ENCODE measurements at places on chromosomes 5 and 9.

DNA sequence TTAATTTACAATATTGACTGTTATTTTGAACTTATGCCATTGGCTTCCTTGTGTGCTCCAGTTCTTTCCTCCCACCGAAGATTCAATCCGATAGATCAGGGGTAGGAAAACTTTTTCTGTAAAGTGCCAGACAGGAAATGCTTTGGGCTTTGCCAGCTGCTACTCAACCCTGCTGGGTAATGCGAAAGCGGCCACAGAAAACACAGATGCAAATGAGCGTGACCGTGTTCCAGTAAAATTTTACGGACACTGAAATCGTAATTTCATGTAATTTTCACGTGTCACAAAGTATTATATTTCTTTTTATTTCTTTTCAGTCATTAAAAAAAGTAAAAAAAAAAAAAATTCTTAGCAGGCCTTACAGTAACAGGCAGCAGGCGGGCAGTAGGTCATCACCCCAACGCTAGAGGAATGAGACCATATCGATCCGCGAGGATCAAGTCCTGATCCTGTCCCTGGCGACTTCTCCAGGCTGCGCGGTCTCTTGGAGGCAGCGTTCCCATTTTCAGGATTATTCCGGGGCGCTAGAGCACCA is 599 bp downstream of the NMRK1 start:
- DNase-seq = no peak

GRCh38 chr5:168474319-168474718 is 12.0 kb upstream of the RARS1 start:
- no peak for DNase-seq

- DNase-seq = no peak
These were observed 455.1 kb downstream of the CDH18 start for GRCh38 chr5:19532936-19533335.

- no peak for DNase-seq
These were observed 2.6 kb downstream of the SH3RF2 start for GRCh38 chr5:145938776-145939539.

GRCh38 chr5:12623408-12623807 is 719.2 kb upstream of the CTNND2 start:
- no peak for DNase-seq

DNA sequence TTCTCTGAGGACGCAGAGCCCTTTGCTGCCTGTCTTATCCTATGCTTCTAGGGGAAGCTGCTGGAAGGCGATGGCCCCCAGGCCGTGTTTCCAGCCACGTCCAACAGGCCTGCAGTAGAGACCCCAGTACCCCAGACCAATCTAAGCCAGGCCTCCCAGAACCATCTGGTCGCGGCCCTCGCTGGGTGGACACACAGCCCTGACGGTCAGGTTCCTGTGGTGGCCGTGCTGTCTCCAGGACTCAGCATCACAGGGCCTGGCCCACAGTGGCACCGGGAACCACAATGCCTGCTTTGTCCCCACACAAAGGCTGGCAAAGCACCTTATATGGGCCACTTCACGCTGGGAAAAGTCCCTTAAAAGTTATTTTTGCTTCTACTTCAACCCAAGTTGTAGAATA is 44.5 kb downstream of the SEMA4D start:
- DNase-seq = no peak

GRCh38 chr5:141402553-141403243 is at the start of gene PCDHGA9:
TSS of gene PCDHGA9 (plus strand) at chr5:141402778. CDS start at chr5:141402953, 175 bp downstream.
- DNase-seq = no peak

DNA sequence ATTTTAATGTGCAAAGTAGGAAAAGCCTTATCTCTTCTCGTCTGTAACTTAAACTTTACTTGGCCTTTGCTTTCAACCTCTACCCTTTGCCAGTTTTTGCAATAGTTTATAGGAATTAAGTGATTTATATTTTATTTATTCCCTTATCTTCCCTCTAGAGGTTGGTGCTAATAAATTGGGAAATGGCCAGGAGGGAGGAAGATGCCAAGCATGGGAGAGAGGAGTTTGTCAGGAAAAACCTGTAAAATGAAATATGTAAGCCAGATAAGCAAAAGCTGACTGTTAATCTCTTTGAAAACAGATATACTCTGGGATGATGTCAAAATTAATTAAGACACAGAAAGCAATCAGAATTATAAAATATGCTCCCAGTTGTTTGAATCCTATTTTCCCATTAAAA is 484.5 kb downstream of the NR2F1-AS1 start:
- DNase-seq = no peak

GRCh38 chr5:127595484-127596368 is 53.2 kb upstream of the CTXN3 start:
- DNase-seq = no peak

DNA sequence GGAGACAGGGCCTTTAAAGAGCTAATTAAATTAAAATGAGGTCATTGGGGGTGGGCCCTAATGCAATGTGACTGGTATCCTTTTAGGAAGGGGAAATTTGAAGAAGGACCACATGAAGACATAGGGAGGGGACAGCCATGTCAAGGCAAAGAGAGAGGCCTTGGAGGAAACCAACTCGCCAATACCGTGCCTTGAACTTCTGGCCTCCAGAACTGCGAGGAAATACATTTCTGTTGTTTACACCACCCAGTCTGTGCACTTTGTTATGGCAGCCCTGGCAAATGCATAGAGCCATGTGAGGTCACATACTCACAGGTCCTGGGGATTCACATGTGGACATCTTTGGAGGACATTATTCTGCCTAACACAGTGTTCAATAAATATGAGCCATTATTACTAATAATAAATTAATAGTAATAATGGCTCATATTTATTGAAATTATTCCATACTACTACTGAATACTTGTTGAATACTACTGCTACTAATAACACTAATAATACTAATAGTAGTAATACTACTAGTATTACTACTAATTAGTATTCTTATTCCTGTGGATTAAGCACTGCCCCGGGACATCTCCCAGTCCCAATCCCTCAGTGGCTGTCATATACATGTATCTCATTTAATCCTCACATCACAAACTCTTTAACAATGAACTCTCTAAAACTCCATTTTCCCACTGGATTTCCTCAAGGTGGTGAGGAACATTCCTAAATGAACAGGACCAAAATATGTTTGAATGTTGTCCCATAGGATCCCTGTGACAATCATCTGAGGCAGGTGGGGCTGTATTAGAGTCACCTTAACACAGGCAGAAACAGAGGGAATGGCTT is 8.4 kb downstream of the TRAF1 start:
- DNase-seq = no peak

Data from renal pelvis (tissue), 12 donors.